ENCODE measurements at places on chromosomes 11 and 22.

DNA sequence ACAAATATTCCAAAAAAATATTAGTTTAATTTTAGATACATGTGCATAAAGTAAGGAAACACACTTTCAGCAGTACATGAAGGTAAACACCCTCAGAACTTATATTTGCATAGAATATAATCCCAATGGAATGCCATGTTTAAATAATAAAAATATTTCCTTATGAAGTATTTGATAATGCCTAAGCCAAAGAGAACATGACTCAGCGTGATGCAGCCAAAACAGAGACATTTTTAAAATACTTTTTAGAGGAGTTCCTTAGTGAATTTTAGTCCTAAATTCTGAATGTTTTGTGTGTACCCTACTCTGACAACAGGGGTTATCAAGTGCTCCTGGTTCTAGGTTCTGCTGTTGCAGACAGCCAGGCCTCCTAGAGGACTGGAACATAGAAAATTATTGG, 39.1 kb upstream of the POU2AF2 start:
- DNase-seq = no peak

DNA sequence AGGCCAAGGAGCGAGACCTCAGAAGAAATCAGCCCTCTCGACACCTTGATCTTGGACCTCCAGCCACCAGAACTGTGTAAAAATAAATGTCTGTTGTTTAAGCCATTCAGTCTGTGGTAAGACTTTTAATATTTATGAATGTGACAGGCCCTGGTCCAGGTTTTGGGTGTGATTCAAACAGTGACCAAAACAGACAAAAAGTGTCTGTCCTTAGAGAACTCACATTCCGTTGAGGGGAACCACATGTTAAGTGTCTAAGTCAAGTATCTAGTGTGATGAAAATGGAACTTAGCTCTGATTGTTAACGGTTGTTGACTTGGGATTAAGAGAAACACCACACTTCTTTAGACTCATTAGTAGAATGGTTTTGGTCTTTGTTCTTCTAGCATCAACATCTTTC, 22.2 kb downstream of the ATXN10 start:
- DNase-seq = no peak

GRCh38 chr11:69080257-69080995, 31.7 kb downstream of the TPCN2 start:
- DNase-seq = no peak

GRCh38 chr22:24230911-24231656, 13.8 kb downstream of the GGT5 start:
- no peak for DNase-seq

GRCh38 chr11:907668-908067, 2.9 kb downstream of the CHID1 start:
- DNase-seq = no peak

- no peak for DNase-seq
Observed at GRCh38 chr11:123033895-123034294, 28.0 kb downstream of the HSPA8 start.

DNA sequence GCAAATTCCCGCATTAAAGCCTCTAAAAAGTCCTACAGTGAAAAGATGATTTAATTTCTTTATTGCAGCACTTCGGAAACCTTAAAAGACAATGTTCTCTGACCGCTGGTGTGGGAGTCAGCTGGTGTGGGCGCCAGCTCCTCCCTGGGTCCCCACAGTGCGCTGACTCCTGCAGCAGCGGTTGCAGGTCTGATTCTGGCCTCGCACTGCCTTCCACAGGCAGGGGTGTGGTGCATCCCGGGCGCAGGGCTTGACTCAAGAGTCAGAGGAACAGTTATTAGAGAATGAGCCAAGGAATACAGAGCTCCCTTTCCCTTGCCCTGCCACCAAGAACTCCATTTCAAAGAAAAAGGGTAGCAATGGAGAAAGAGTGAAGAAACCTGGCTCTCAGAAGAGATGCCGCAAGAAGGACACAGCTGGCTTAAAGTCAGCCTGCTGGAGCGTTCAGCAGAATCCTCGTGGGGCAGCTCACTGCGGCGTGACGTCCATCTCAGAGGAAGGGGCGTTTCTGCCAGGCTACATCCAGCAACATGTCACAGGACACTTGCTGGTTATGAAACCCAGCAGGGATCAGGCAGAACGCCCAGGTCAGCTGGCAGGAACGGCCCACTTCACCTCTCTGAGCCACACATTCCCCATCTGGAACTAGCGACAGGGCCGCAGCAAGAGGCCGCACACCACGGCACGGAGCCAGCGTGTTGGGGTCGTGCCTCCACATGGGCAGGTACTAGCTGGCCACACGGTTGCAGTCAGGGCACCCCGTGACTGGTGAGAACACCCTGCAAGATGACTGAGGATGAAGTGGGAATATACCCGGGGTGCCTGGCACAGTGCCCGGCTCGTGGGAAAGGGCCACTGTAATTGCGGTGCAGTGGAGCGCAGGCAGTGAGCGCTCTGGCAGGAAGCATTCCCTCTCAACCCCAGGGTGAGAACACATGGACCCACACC, 18.1 kb upstream of the EFCAB6 start:
- DNase-seq = no peak

DNA sequence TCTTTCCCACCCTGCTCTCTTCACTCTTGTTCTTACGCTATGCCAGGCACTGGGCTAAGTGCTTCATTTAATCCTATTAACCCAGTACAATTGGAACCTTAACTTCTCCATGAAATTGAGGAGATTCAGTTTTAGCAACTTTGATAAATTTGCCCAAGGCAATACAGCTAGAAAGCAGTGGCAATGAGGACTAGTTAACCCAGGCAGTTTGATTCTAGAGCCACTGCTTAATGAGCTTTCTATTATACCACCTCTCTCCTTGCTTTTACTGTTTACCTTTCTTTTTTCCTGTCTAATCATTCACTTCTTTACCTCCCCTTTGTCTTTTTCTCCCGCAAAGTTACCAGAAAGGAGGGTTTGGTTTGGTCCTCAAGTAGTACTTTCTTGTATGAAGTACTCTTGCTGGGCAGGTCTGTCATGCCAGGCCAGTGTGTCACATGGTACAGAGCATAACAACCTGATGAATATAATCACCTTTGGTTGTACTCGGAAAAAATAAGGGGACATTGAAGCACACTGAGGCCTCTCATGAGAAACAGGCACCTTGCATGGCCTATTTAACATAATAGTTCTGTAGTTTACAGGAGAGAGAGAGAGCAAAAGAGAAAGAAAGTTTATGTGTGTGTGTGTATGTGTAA, 70.6 kb downstream of the PDHX start:
- DNase-seq = no peak

GRCh38 chr11:63595296-63595695, 18.9 kb downstream of the PLAAT3 start:
- DNase-seq = no peak

DNA sequence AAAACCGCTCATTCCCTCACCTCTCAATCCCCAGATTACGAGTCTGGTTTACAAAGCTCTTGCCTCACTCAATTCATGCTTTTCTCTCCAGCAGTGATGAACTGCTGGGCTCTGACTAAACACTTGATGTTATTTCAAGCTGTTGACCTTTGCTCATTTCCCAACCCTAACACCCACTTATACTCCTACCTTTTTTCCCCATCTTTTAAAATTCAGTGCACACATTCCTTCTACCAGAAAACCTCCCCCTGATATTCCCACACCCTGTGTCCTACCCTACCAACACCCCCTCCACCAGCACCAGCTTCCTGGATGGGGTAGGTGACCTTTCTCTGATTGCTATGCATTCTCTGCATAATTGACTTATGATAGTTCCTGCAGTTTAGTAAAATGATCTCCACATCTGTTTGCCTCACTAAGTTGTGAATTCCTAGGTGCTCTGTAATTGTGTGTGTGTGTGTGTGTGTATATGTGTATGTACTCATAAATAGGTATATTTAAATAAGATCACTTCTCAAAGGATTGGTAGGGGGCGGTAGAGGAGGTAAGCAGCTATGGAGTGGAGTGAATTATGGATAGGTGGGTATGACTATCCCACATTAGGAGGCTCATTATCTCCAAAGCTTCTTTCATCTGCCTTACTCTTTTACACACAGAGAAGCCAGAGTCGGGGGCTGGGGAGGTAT, 842 bp downstream of the HEPACAM start:
- DNase-seq = no peak

GRCh38 chr11:124577716-124578427, 8.1 kb downstream of the OR8A1 start:
- no peak for DNase-seq

DNA sequence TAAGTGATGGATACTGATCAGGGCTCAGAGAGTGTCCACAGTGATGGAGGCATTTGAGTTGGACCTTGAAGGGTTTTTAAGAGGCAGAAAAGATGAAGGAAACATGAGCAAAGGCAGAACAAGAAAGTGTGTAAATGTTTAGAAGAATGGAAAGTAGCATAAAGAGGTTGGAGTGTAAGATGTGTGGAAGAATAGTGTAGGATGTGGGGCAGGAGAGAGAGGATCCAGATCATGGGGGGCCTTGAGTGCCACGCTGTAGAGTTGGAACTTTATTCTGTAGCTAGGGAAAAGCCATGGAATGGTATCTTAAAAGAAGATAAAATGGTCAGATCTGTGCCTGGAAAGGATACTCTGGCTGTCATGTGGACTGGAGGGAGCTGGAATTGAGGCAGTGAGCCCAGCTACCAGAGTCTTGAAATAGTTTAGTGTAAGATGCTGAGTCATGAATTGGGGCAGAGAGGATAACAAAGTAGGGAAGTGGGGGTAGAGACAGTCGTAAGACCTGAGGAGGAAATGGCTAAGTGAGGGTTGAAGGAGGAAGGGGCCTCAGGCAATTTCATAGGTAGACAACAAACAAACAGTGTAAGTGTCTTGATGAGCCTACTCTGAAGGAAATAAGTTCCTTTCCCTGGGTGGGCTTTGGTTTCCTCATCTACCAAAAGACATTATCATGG, 6.7 kb downstream of the KCNE3 start:
- no peak for DNase-seq

- DNase-seq = no peak
Observed at GRCh38 chr11:105152021-105152512, 12.5 kb upstream of the CARD18 start.

GRCh38 chr11:45238724-45239123, 47.4 kb downstream of the SYT13 start:
- DNase-seq = no peak

- no peak for DNase-seq
Observed at GRCh38 chr22:25027959-25028840, 75.7 kb downstream of the KIAA1671 start.

GRCh38 chr11:32829157-32829679, 509 bp upstream of the PRRG4 start:
- no peak for DNase-seq

GRCh38 chr11:118878163-118878563, 5.5 kb upstream of the CXCR5 start:
- DNase-seq = no peak

GRCh38 chr11:66956689-66957290, 1.4 kb downstream of the PC start:
- no peak for DNase-seq

GRCh38 chr11:33268945-33269540, 11.9 kb downstream of the HIPK3 start:
- DNase-seq = no peak

GRCh38 chr11:90448256-90448655, 225.4 kb upstream of the CHORDC1 start:
- DNase-seq = no peak

DNA sequence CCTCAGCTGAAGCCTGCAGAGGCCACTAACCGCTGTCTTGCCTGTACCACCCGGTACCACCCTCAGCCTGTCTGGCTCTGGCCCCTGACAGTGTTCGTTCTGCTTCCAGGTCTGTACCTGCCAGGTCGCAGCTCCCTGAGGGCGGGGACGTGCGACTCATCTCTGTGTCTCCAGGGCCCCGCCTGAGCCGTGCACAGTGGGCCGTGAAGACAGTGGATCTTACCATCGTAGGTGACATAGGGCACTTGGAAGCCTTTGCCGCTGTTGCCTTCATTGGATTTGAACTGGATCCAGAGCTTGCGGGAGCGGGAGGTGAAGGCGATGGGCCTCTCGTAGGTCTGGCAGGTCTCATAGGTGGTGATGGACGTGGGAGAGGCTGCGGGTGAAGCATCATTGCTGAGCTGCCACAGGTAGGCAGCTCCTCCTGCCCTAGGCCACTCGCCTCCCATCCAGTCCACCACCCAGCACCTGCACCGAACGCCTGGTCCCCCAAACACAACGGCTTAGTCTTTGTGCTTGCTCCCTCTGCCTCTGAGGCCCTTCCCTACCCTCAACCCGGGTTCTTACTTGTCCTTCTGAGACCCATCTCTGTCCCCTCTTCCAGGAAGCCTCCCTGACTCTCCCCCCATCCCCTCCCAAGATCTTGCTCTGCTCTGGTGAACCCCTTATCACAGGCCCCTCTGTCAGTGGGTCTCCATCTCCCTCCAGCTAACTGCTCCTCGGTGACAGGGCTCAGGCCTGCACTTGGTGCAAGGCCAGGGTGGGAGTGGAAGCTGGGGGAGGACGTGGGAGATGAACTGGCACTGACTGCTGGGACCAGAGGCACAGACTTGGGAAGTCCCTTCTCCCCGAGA, 21.1 kb upstream of the TTLL12 start:
- DNase-seq = no peak

DNA sequence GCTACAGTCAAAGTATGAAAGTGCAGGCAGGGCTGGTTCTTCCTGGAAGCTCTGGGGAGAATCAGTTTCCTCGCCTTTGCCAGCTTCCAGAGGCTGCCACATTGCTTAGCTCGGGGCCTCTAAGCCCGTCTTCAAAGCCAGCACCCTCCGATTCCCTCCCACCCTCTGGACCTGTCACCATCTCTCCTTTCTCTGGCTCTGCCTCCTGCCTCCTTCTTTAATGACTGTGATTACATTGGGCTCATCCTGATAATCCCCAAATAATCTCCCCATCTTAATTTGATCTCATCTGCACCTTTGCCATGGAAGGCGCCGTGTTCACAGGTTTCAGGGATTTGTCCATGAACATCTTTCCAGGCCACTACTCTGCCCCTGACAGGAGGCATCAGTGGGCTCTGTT, 42.5 kb downstream of the MCM5 start:
- DNase-seq = no peak

DNA sequence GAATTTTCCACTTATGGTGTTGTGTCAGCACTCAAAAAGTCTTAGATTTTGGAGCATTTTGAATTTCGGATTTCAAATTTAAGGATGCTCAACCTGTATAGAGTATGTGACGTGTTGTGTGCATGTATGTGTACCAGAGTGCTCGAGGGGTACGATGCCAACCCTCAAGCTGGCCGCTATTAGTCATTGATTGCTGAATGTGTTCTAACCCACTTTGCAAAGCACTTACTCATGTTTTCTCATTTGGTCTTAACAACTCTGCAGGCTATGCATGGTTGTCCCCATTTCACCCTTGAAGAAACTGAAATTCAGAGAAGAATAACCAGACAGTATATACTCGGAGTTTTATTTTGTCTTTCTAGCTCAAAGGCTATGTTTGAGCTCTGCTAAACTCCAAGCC, 196.4 kb upstream of the TENM4 start:
- DNase-seq = no peak

Measured in large intestine (tissue), 12 donors.